ENCODE measurements at places on chromosomes 1 and 21. TPM values are rescaled to one million over a fixed set of nuclear protein-coding genes. Genes with fewer than 3 reads are reported as not detected.

GRCh38 chr1:98316286-98316905, 345.1 kb upstream of the SNX7 start:
- DNase-seq: no peak

DNA sequence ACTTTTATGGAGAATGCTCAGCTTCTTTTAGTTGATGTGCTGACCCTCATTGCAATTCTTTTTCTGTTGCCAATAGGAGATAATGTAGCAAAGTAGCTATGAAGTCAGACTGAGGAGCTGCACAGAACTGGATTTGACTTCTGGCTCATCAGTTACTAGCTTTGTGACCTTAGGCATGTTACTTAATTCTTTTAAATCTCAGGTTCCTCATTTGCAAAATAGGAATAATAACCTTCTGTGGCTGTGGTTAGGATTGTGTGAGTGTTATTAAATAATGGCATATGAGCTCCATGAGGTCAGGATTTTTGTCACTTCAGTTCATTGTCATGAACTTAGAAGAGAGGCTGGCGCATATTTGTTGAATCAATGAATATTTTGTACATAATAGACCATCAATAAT, 237.6 kb upstream of the SGIP1 start:
- DNase-seq: no peak

GRCh38 chr1:64499011-64499410, 29.1 kb downstream of the CACHD1 start:
- DNase-seq: no peak

GRCh38 chr1:38244218-38244845, 197.7 kb upstream of the POU3F1 start:
- DNase-seq: no peak

DNA sequence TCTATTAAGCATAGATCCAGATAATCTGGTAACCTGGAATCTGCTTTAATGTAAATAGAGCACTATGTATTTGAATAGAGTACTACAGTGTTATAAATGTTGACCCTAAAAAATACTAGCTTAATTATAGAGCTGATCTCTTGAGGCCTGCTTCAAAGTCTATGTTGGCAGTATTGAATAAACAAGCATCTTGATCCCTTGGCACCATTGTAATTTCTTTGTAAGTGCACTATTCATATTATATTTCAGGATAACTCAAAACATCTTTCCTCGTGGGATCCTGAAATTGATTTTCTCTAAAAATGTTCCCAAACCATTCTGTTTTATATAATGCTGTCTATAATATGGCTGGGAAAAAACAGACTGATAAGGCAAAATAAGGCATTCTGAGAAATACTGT, 10.8 kb downstream of the CTTNBP2NL start:
- no peak for DNase-seq

- no peak for DNase-seq
These were observed 15.7 kb upstream of the EPHA2 start for GRCh38 chr1:16171314-16172151.

GRCh38 chr1:105101261-105101660, 1351.6 kb downstream of the AMY1C start:
- DNase-seq: no peak

DNA sequence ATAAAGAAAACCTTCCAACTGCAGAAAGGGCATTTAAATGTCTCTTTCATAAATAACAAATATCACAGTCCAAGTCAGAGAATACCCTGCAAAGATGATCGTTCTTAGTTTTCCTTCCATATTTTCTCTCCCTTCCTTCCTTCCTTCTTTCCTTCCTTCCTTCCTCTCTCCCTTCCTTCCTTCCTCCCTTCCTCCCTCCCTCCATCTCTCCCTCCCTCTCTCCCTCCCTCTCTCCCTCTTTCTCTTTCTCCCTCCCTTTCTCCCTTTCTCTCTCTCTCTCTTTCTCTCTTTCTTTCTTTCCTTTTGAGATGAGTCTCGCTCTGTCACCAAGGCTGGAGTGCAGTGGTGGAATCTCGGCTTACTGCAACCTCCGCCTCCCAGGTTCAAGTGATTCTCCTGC, 29.0 kb upstream of the SCAF4 start:
- DNase-seq: no peak

DNA sequence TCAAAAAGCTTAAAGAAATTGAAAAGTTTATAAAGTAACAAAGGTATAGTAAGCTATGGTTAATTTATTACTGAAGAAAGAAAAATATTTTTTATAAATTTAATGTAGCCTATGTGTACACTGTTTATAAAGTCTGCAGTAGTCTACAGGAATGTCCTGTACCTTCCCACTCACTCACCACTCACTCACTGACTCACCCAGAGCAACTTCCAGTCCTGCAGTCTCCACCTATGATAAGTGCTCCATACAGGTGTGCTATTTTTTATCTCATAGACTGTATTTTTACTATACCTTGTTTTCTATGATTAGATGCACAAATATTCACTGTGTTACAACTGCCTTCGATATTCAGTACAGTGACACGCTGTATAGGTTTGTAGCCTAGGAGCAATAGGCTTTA, 106.6 kb downstream of the NR5A2 start:
- DNase-seq: no peak

DNA sequence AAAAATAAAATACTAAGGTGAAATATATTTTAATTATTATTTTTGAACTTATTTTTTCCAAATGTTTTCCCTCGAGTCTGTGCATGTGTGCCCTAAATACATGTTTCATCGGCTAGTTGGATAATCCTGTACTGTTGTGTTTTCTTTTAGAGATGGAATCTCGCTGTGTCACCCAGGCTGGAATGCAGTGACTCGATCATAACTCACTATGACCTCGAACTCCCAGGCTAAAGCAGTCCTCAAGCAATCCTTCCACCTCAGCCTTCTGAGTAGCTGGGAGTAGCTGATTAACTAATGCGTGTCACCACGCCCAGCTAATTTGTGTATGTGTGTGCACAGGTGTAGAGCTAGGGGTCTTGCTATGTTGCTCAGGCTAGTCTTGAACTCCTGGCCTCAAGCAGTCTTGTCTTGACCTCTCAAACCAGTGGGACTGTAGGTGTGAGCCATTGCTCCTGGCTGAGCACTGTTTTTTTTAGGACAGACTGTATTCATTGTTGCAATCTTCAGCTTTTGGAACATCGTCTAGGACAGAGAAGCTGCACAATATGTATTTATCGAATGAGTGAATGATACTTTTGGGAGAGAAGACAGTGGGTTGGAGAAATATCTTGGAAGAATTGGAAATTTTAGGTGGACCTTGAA, 4.8 kb upstream of the TMCO1 start:
- no peak for DNase-seq

DNA sequence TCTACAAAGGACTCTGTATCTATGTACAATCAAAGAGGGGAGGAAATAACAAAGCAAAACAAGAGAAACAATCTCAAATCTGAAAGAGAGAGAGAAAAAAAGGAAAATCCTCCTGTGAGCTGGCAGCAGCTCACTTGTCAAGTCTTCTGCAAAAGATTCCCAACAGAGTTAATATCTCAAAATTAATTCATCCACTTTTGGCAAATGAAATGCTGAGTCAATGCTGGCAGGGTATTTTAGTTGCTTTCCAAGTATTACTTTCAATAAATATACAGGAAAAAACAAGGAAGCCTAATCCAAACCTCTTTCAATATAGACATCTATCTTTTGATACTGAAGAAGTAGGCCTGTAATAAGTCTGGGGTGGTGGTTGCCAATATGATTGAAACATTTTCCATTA, 613.9 kb upstream of the NEGR1 start:
- DNase-seq: no peak

DNA sequence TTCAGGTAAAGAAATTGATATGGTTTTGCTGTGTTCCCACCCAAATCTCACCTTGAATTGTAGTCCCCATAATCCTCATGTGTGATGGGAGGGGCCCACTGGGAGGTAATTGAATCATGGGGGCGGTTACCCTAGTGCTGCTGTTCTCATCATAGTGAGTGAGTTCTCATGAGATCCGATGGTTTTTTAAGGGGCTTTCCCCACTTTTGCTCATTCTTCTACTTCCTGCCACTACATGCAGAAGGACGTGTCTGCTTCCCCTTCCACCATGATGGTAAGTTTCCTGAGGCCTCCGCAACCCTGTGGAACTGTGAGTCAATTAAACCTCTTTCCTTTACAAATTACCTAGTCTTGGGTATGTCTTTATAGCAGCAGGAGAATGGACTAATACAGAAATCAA, 69.3 kb downstream of the MIS18A start:
- DNase-seq: no peak

SLC16A4 gene
- 1.2 TPM for total RNA-seq

EFNA3 gene
- 1.5 TPM for total RNA-seq

SLAMF1 gene
- not detected for total RNA-seq

PGLYRP4 gene
- total RNA-seq: not detected

Data from glomerular endothelial cell (primary cell).